Stimulated activated CD8-positive, alpha-beta memory T cell treated with anti-CD3 and anti-CD28 coated beads, Interleukin-12 subunit alpha, Interleukin-12 subunit beta, amount 100 ng/mL, for 1 hour (primary cell): ENCODE measurements at places on chromosomes 13 and 19.

- no peak for DNase-seq
These were observed 77.9 kb downstream of the SOX1 start for GRCh38 chr13:112144616-112145550.

DNA sequence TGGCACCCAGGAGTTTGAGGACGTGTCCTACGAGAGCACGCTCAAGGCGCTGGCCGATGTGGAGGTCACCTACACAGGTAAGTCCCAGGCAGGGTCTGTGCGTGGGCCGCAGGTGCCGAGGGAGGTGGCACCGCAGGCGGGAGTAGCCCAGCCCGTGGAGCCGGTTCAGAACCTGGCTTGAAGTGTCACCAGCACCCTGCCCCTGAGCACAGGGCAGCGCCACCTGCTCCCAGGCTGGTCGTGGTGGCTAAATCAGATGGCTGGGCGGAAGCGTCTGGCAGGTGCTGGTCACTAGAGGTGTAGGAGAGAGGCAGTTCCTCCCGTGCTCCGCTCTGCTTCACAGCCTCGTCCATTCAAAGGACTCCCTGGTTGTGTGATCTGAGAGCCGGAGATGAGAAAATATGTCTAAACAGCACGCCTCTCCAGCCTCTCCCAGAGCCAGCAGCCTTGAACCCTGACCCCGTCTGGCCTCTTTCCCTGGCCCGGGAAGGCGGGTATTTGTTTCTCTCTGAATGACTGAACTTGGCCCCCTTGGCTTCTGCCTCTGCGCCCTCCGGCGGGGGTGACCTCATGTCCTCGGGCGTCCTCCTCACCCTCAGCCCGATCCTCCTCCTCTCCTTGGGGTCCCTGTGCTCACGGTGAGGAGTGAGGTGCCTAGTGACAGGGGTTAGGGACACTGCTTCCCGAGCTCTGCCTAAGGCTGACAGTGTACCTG lies 5.4 kb downstream of the THOP1 start:
- no peak for DNase-seq

DNA sequence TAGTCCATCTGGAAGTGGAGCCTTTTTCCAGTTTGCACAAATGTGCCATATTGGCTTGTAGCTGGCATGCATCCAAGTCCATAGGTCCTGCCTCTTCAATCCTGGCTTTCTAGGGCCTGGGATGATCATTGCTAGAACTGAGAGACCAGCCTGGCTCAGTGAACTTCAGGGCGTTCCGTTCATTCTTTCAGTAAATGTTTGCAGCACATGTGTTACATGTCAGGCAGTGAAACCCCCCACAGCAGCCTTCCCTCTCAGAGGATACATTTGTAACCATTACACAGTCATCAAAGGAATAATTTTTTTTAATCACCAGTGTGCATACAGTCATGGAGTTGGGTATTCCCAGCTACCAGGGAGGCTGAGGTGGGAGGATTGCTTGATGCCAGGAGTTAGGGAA lies 9.7 kb downstream of the FUT2 start:
- DNase-seq = no peak

DNA sequence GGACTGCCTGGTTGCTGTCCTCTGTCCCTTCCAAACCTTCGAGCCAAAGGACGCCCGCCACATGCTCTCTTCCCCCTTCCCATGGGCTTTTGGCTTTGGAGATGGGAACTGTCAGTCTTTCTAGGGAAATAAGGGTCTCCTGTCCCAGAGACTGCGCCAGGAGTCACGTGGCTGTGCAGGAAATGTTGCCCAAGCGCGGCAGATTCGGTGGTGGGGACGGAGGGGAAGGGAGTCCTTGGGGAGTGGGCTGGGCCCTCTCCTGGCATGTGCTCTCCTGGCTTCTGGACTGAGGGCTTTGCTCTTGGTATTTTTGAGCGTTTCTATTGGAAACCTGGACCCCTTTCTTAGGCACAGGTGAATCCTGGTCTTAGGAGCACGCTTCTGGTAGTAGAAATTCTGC lies 103.2 kb downstream of the KDM4B start:
- DNase-seq = no peak

DNA sequence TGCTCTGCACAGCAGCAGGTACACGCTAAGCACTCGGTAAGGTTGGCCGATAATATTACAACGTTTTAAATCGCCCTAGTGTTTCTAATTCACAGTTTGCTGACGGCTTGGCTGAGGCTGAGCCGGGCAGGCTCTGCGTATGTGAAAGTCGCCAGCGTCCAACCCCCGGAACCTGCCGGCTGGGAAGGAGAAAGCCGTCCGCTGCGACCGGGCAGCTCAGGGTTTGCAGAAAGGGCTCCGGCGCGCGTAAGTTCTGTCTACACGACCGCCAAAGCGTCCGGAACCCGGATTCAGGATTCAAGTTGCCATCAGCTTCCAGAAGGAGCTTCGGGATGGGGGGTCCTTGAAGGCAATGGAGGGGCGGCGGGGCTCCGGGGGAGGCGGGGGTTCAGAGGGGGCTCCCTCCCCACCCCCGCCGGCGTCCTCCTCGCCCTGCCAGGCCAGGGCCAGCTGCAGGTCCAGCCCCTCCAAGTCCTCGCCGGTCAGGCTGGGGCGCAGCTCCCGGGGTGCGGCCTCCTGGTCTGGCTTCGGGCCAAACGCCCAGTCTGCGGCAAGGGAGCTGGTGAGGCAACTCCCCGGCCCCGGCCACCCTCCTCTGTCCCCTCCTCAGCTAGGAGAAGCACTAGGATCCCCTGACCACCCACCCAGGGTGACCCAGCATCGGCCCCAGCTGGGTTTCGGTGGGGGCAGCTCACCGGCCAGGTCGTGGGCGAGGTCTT lies 575 bp downstream of the SMIM44 start:
- no peak for DNase-seq

- no peak for DNase-seq
These were observed 143.5 kb downstream of the DNAJC15 start for GRCh38 chr13:43166644-43167457.

DNA sequence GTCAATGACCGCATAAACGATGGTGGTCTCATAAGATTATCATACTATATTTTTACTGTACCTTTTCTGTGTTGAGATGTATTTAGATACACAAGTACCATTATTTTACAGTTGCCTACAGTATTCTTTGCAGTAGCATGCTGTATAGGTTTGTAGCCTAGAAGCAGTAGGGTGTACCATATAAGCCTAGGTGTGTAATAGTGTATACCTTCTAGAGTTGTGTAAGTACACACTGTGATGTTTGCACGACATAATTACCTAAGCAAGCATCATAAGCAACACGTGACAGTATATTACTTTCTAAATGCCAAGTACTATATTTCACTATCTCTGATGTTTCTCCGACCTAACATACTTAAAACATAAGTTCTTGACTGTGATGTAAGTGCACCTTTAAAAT lies 2.7 kb downstream of the LPAR6 start:
- no peak for DNase-seq

DNA sequence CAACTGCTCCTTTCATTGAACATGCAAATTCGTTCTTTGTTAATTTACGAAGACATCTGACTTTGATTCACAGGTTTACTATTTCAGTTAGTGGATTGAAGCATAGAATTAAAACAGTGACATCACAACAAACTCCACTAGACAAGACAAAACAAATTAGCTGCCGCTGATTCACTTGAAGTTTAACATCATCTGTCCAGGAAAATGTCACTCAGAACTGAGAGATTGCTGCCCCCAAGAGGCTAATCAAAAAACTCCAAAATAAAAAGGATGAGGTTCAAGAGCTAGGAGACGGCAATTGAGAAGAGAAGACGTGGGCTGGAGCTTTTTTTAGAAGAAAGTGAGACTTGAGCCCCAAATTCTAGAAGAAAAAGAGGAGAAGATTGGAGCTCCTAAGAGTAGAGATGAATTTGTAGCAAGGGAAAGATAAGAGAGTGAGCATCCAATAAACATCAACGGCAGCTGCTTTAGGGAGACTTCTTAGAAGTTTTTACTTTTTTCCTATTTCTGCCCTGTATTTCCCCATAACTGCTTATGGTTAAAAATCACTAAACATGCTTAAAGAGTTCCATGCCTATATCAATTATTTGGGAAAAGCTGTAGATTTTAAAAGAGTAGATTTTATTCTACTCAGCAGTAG lies 40.8 kb upstream of the TPP2 start:
- DNase-seq = no peak

DNA sequence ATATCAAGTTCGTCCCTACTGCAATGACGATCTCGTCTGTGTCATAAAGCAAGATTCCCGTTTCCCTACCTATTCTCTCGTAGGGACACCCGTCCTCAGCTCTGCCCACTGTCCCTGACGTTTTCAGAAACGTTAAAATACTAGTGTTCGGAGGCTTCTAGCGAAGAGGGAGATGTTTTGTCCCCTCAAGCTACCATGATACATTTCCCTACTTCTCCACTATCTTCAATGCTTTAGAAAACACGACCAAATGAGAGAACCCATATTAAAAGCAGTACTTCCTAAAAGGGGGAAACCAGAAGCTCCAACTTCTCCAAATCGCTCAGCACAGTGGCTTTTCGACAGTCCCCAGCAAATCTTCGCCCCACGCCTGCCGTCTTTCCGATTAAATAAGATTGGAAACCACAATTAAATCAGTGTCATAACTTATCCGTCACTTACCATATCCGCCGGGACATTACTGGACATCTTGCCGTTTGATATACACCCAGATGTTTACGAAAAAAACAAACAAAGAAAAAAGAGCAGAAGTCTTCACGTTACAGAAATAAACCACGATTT lies 1.3 kb downstream of the UBL3 start:
- DNase-seq = no peak

DNA sequence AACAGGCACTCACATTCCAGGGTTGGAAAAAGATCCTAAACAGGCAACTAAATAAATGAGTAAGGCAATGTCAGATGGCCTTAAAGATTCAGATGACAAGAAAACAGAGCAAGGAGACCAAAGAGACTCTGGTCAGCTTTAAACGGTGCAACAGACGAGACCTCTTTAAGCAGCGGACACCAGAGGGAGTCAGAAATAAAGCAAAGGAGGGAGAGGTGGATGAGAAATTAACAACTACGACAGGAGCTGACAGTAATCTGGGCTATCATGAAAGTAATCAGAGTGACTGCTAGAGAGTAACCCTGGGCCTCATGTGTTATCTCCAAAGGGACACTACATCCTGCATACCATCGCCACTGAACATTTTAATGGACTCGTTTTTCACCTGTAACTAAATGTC lies 1.1 kb downstream of the ZNF550 start:
- DNase-seq = no peak

DNA sequence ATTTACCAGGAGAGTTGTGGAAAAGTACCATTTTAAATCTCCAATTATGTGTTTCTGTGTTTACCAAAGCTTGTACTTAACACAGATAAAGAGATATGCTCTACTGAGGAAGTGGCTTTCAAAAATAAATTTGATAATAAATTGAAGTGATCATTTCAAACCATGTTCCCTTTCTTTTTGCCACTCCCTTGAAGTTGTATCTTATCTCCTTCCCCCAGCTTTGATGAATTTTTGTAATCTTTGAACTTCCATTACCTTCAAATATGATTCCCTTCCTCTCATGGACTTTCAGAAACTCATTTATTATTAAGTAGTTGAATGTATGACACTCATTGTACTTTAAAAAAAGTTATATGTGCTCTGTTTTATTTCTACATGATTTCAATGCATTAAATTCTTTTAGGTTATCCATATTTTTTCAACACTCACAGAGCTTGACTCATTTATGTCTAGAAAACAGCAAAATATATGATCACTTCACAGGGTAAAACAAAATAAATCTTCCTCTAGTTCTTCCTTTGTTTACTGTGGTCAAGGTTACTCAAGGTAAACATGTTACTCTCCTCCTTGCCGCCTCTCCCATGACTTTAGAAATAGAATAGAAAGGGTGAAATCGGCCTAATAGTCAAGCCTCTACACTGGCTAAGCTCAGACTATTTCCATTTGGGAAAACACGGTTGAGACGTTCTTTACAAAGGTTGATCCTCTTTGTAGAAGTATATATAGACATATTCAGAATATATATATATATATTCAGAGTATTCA lies 251.2 kb upstream of the SPRY2 start:
- DNase-seq = no peak

- no peak for DNase-seq
These were observed 51.9 kb downstream of the GGACT start for GRCh38 chr13:100536643-100537180.

DNA sequence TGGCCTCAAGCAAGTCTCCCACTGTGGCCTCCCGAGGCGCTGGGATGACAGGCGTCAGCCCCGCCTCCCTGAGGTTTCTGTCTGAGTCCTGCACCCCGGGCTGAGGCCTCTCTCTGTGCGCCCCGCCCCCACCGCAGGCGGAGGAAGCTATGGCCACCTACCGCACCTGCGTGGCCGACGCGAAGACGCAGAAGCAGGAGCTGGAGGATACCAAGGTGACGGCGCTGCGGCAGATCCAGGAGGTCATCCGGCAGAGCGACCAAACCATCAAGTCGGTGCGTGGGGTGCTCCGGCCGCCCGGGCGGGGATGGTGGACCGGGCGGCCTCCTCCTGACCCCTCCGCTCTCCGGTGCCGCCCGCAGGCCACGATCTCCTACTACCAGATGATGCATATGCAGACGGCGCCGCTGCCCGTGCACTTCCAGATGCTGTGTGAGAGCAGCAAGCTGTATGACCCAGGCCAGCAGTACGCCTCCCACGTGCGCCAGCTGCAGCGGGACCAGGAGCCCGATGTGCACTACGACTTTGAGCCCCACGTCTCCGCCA lies 12.7 kb downstream of the ARHGAP45 start:
- DNase-seq = no peak

DNA sequence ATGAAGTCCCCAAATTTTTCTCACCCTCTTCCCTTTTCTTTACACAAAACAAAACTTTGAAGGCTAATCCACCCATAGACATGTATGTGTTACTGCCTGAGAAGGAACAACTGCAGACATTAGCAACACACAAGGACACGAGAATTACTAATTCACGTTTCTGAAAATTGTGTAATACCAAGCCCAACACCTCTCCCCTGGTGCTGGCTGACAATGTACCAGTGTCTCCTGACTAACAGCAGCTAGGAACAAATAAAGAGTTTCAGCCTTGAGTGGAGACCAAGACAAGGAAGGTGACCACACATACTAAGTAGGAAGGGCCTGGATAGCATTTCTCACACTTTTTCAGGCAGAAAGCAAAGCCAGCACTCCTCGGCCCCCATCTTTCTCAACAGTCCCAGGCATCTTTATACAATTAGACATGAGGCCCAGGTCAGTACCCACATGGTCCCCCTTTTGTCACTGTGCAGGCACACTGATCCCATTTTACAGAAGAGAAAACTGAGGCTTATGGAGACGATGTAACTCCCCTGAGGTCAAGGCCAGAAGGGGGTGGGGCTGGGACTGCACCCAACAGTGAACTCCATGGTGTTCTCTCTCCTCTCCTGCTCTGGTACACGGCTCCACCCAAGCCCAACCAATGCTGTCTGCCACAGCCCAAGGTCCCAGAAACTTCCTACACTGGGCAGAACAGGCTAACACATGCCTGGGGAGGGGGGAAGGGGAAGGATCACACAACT lies 8.7 kb downstream of the BRD4 start:
- DNase-seq = no peak

DNA sequence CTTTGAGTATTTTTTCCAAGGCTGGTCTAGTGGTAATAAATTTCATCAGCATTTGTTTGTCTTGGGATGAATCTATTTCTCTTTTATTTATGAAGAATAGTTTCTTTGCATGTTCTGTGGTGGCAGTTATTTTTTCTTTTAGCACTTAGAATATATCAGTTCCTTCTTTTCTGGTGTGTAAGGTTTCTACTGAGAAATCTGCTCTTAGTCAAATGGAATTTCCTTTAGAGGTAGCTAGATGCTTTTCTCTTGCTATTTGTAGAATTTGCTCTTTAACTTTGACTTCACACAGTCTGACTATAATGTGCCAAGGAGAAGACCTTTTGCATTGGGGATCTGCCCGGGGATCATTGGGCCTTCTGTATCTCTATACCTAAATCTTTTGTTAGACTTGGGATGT lies 4.1 kb upstream of the SIGLEC6 start:
- DNase-seq = no peak

GRCh38 chr13:94677799-94678198 lies 34.5 kb downstream of the SOX21 start:
- DNase-seq = no peak
